ENCODE measurements at places on chromosomes 4 and X.
A peak's percentile ranks its signal among the peaks of the same experiment; 100 is the strongest.

DNA sequence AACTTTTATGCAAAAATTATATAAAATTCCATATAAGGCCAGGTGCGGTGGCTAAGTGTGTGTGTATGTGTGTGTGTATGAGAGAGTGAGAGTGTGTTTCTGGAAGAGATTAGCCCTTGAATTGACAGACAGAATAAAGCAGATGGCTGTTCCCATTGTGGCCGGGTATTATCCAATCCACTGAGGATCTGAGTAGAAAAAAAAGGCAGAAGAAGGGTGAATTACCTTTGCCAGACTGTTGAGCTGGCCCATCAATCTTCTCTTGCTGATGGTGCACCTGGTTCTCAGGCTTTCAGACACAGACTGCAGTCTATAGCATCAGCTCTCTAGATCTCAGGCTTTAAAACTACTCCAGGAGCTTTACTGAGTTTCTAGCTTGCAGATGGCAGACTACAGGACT is 92.2 kb upstream of the SLIT2 start:
- no peak for DNase-seq

DNA sequence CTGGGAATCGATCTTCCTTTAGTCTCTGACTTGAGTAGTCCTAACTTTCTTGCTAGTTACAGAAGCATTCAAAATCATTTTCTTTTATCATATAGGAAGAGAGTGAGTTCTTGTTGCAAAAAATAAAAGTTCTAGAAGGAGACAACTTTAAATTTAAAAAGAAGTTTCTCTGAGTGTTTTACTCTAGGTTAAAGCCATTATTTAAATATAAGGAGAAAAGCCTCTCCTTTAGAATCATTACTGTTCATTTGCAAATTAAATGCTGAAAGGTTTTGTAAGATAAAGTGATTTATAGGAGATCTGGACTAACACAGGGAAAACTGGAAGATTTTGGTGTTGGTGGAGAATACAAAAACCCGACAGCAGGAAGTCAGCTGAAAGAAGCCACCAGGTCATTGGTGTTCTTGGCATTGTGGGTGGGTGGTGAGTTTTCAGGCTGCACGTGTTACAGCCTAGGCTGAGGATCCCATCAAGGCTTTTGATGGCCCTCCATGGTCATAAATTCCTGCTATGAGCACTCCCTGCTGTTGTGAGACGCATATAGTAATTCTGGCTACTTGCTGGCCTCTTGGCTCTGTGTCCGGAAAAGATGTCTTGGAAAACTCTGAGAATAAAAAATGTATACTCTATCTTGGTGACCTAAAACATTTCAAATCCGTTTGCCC is 81.6 kb downstream of the GPAT3 start:
- DNase-seq: no peak

DNA sequence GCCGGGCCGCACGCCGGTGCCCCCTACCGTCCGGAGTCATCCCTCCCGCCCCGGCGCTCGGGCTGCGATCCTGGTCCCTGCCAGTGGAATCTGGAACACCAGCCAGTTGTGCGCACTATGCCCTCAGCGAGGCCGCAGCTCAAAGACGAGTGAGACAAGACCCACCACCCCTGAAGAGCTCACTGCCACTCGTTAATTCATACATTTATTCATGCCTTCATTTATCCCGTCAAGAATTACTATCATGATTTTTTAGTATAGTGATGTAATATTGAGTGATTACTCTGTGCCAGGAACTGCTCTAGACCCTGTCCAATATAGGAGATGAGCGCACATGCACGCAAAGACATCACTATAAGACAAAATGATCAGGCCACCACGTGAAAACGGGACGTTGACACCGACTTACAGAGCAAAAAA is 247 bp upstream of the PPA2 start:
- peak; percentile 90 for DNase-seq

DNA sequence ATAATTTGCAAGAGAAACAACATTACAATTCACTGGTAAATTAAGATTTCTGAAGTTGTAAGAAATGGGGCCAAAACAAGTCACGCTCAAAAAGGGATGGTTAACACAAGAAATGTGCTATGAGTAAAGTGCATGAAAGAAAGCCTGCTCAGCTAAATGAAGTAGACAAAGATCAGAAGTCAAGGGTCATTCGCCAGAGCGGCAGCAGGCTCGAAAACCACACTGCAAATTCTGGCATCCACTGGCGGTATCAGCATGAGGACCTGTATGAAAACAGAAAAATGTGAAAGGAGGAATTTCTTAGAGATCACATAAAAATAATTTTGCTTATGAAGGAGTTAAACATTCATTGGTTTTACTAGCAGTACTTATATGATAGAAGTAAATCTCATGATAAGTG is 49.6 kb downstream of the FBXL5 start:
- DNase-seq: no peak

DNA sequence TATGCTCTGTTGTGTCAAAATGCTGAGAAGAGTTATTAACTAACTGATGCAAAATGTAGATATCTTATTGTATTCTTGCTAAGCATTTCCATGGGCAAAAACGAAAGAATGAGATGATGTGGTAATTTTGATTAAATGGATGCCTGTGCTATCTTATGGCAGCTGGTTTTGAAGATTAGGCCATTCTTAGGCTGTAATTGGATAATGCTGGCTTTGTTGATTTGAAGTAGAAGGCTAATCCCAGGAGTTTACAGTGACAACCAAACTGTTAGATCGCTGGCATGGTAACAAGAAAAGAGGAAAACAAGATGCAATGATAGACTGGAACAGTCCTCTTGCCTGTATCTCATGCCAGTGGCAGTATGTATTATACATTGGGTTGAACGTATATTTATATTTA is 74.1 kb upstream of the WDR44 start:
- DNase-seq: no peak
